ENCODE measurements at places on chromosomes 16 and 17.

GRCh38 chr17:67434061-67434525 lies 57.0 kb downstream of the PITPNC1 start:
- no peak for ATAC-seq

- ATAC-seq: no peak
These were observed 17.2 kb upstream of the PRM1 start for GRCh38 chr16:11298143-11298900.

- ATAC-seq: no peak
These were observed 8.9 kb upstream of the TOB1 start for GRCh38 chr17:50875074-50875473.

- peak; percentile 88 for ATAC-seq
These were observed 23.4 kb upstream of the SREBF1 start for GRCh38 chr17:17859909-17860765.

DNA sequence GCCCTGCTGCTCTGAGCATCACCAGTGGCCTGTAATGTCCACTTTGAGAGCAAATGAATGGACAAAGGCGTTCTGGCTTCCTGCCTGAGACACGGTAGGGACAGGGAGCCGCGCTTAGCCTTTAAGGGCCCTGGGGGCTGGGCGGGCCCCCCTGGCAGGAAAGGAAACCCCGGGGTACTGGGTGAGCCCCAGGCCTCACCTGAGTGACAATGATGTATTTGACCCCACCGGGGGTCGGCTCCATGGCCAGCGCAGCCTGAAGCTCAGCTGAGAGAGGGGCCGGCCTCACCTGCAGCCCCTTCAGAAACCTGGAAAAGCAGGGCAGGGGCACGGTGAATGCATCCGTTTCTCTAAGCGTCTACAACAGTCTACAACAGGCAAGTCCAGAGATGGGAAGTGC lies 2.2 kb upstream of the CYBA start:
- no peak for ATAC-seq

DNA sequence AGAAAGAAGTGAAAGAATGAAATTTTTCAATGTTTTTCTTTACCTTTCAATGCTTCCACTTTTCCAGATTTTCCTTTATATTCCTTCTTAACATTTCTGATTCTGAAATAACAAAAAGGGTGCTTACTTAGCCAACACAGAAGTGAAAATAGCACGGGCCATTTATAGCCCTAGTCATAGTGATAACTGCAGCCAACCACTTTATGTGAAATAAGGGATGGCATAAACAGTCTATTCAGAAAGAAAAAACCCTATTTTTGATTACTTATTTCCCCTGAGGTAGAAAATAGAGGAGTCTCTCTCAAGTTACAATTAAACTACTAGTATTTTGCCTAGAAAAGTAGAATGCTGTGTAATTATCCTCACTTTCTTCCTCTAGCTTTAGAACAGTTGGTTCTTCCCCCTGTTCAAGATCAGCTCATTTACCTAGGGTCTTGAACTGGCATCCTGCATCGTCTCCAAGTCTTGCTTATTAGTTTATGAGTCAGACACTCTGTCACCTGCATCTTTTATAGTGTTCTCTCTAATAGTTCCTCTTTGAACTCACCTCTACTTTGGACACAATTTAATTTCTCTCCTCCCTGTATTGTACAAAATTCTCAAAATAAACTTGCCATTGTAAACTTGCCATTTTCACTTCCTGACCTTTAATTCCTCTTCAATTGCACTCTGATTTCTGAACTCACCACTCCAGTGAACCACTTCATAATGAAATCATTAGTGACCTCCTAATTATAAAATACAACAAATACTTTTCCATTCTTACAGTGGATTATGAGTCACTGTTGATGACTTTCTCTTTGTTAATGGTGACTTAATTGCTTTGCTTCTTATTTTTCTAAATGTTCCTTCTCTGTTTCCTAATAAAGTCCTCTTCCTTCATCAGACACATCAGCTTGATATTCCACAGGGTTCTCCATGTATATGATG lies 23.6 kb downstream of the ABCA6 start:
- peak; percentile 70 for ATAC-seq

- ATAC-seq: no peak
These were observed 32.9 kb downstream of the PCTP start for GRCh38 chr17:55783684-55784245.

DNA sequence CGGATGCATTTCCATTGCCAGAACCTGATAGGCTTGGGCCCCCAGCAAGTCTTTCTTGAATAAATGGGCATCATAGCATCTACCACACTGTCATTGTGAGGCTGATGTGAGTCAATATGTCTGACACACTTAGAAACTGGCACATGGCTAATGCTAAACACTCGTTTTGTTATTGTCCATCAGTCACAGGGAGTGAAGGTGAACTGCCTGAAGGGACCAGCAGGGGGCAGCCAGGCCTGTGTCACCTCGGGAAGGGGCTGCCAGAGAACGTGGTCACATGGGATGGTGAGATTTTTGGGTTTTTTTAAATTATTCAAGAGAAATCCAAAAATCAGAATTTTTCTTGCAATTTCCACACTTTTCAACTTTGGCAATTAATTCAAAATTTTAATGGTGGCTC lies 831 bp upstream of the RCVRN start:
- no peak for ATAC-seq

DNA sequence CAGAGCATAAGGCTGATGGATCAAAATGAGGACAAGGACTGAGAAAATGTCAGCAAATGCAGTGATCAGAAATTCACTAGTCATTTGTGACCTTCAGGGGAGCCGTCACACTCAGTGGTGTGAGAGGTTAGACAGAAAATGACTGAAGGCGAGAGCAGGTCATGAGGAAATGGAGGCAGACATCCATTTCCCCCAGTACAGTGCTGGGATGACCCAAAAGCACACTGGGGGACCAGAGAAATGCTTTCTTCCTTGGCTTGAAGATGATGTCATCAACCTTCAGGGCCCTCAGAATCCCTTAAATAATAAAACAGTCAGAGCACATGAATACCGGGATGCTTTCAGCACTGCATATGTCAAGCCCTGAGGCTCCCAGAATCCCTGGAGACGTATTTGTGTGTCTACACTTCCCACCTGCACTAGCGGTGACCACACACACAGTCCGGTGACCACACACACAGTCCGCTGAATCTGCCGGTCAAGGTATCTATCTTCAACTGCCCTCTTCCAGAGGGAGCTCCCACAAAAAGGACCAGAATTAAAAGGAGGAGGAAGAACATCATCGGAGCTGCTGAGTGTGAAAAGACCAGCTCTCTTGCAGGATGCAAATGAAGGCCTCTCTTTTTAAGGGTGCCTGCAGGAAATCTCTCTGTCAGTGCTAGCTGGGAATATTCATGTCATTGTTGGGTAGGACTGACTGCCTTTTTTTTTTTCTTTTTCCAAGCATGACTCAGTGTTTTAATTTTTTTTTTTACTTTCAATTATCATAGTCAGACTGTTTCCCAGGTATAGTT lies 8.2 kb downstream of the UBE2O start:
- peak; percentile 70 for ATAC-seq

GRCh38 chr17:52159246-52160135 lies 977 bp upstream of the CA10 start:
- no peak for ATAC-seq

GRCh38 chr16:50642349-50642748 lies 38.8 kb downstream of the SNX20 start:
- no peak for ATAC-seq

DNA sequence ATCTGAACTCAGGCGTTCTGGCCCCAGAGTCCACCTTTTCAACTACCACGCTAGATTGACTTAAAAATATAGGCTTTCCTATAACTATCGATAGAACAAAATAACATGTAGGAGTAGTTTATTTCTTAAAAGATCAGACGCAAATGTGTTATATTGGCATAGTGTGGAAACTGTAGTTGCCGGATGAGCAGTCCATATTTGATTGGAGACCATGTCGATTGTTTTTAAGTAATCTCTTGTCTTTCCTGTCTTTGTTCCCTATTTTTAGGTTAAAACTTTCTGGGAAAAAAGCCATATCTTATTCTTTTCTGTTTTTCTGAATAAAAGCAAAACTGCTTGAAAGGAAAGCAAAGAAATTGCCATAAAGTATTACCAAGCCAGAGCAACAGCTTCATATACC lies 53.1 kb downstream of the GAN start:
- ATAC-seq: no peak

DNA sequence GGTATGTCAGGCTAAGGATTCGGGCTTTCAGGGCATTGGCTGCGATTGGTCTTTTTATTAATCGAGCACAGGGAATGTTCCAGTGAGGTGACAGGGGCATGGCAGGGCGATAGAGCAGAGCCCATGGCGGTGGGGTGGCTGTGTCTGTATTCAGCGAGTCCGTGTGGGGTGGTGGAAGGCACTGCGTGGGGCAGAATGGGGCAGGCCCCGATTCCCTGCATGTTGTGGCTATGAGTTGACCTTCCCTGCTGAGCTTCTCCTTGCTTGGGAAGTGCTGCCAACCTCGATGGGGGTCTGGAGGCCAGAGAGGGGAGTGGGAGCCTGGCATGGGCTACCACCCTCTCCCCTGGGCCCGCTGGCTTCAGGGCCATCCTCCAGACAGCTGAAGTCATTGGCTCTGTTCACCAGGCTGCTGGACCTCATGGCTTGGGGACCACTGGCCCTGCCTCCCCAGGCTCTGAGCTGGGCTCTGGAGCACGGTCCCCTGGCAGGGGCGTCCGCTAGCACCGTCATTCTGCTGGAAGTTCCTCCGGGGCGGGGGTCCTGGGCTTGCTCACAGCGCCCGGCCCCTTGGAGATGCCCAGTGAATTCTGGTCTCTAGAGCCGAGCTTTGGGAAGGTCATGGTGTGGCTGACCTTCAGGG lies 92.1 kb downstream of the NPIPB11 start:
- no peak for ATAC-seq

- ATAC-seq: no peak
These were observed 489 bp downstream of the ZC3H18 start for GRCh38 chr16:88570691-88571092.

DNA sequence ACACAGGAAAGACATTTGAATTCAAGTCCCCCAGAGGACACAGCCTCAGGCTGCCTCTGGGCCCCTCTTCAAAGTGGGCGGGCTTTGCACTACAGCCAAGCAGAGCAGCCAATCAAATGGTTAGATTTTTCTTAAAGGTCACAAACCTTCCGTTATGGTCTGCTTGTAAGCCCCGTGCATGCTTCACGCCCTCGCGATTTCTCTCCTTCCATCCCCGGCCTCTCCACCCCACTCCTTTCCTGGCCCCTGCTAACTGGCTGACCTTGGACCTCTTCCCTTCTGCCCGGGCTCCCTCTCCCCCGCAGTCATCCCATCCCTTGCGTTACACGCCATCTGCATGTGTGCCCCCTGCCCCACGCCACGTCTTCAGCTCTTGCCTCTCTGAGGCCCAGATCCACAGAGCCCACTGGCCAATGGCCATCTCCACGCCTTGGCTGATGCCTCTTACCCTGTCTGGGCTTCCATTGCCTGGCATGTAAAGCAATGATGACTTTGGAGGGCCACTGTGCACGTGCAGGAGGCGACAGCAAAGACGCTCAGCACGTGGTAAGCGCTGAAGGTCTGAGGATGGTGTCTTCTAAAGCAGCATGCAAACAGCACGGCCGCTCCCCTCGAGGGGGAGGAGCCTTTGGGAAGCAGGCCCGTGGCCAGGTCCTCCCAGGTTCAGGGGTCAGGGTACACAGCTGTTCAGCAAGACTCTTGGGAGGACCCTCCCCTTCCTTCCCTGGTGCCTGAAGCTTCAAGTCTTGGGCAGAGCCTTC lies 86.8 kb downstream of the ZDHHC7 start:
- ATAC-seq: no peak

- peak; percentile 94 for ATAC-seq
These were observed 22.1 kb downstream of the FCSK start for GRCh38 chr16:70476272-70477020.

DNA sequence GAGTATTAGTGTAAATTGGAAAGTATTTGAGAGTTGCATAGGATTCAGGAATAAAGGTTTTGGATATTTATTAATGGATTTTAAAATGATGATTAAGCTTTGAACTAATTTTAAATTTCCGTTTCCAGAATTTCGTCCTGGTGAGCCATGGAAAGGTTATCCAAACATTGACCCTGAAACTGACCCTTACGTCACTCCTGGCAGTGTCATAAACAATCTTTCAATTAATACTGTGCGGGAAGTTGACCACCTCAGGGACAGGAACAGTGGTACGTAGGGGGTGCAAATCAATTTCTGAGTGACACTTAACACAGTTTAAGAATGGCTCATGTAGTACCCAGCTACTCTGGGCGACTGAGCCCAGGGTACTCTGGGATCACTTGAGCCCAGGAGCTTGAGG lies 29.1 kb upstream of the SLC5A11 start:
- ATAC-seq: no peak

Measured in stimulated activated memory B cell treated with anti-CD40 and anti-IgM and Interleukin-4, amounts not matched to agents 10 μg/mL and 1 μg/mL and 100 μg/mL, for 72 hours (primary cell).